ENCODE measurements at places on chromosomes 3 and 15.

- no peak for DNase-seq
These were observed 716.2 kb downstream of the DIPK2A start for GRCh38 chr3:144687862-144688261.

GRCh38 chr15:37824717-37825382 is 109.6 kb upstream of the TMCO5A start:
- DNase-seq, result no peak

GRCh38 chr15:69319384-69320375 is 21.0 kb downstream of the PAQR5 start:
- DNase-seq, result no peak

DNA sequence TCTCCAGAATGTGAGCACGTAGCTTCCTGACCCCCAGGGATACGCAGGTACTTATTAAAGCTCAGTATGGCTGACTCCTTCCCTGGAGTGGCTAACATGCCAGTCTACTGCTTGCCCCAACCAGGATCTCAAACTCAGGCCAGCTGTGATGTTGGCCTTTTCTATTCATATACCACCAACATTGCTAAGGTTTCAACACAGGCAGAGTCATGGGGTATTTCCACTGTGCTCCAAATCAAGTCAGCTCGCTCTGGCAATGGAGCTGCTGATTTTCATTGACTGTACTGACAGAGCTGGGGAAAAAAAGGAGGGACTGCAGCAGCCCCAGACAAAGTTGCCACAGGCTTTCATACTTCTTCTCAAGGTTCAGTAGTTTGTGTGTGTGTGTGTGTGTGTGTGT is 87.0 kb downstream of the CFAP20DC start:
- no peak for DNase-seq

- DNase-seq, result no peak
These were observed 91.4 kb upstream of the MYZAP start for GRCh38 chr15:57500256-57500655.

DNA sequence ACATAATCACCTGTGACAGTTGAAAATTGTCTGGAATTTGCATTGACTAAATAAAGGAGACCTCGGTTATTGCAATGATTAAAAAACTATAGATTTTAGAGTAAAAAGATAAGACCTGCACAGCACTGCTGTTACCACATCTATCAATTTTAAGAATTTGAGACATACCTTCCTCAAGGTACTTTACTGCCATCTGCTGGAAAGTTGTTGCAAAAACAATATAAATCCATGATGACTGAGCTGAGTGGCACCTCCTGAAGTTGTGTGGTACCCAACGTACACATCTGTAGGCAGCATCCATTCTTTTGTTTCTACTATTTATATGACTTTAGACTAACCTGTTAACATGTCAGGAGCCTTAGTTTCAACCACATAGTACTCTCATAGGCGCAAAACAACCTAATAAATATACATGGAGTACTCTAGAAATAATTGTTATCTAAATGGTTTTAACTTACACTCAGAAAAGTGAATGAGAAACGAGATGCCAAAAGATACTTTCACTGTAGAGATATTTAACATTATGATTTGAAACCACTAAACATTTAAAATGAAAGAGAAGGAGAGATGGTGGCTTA is 106.7 kb downstream of the GHSR start:
- peak; percentile 5 for DNase-seq

- DNase-seq, result no peak
These were observed 33.9 kb downstream of the RNU5B-1 start for GRCh38 chr15:65338366-65338765.

DNA sequence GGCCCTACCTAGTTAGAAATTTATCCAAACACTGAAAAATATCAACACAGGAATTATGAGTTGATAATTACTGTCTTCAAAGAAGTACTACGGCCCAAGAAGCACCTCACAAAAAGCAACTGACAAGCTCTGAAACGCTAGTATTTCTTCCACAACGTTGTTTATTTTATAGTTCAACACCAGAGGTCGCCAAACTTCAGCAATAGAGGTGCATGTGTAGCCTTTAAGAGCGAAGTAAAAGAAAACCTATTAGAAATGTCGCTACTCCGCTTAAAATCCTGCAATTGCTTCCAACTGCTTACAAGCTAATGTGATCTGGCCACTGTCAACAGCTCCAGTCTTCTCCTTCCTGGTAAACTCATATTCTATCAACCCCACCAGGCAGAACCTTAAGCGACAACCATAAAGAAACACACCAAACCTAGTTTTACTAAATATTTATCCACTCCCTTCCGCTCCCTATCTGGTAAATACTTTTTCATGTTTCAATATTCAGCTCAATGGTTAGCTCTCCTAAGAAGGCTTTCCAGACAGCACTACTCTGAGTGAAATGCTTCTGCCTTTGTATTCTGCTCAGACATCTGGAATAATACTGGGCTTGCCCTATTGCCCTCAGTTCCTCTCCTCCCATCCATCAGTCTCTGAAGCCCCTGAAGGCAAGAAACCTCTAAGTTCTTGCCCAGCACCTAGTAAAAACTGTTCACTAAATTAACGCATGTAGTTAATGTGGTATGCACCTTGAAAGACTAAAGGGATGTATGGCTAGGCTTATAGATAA is 110.2 kb downstream of the NR1I2 start:
- DNase-seq, result no peak

DNA sequence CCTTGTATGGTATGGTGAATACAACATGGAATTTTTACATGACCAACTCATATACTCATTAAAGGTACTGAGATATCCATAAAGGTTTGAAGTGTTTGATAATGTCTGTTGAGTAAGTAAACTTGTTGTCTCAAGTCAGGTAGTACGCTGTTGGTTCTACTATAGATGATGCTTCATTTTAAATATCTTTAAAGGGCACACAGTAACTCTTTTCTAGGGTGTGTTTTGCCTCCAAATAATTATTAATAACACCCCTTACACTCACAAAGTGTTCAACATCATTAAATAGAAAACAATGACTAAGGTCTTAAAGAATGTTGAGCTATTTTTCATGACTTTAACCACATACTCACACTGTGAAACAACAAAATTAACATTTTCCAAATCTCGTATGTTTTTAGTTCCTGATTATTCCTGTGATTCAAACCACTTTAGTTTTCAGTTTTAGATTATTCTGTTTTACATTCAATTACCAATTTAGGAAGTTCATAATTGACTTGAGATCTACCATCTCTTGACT is 220.0 kb upstream of the NANOGP8 start:
- DNase-seq, result no peak

GRCh38 chr15:58755956-58756355 is 6.4 kb upstream of the ADAM10 start:
- no peak for DNase-seq

DNA sequence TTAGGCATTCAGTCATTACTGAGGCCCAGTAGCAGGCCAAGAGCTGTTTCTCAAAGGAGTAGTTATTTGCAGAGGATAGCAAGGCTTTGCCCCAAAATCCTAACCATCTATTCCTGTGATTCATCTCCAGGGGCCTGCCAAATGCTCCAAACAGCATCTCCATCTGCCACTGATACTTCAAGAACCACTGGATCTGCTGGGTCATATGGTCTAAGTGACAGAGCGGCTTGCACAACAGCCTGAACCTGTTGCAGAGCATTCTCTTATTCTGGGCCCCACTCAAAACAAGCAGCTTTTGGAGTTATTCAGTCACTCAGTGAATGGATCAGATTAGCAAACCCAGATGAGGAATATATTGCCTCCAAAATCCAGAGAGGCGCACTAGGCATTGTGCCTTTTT is 68.8 kb upstream of the ALDH1A3 start:
- DNase-seq, result no peak

DNA sequence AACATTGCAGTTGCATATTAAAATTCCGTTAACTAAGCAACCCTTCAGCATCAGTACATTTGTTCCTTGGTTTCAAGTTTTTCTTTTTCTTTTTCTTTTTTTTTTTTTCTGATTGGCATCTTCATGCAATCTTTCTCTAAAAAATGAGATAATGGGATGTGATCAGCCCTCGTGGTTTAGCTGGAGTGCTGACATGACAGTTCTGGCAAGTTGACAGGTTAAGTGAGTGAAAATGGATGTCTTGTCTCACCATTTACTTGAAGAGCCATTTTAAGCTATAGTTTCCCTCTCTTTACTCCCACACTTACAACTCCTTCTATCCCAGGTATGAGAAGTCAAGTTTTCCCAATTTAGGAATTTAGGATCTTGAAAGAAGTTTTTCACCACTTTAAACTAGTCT is 495.2 kb downstream of the ROBO2 start:
- no peak for DNase-seq

All from stimulated activated CD4-positive, alpha-beta T cell treated with anti-CD3 and anti-CD28 coated beads, TNF-alpha, amount 100 ng/mL, for 24 hours (primary cell).